ENCODE measurements at places on chromosomes 7 and 10.

DNA sequence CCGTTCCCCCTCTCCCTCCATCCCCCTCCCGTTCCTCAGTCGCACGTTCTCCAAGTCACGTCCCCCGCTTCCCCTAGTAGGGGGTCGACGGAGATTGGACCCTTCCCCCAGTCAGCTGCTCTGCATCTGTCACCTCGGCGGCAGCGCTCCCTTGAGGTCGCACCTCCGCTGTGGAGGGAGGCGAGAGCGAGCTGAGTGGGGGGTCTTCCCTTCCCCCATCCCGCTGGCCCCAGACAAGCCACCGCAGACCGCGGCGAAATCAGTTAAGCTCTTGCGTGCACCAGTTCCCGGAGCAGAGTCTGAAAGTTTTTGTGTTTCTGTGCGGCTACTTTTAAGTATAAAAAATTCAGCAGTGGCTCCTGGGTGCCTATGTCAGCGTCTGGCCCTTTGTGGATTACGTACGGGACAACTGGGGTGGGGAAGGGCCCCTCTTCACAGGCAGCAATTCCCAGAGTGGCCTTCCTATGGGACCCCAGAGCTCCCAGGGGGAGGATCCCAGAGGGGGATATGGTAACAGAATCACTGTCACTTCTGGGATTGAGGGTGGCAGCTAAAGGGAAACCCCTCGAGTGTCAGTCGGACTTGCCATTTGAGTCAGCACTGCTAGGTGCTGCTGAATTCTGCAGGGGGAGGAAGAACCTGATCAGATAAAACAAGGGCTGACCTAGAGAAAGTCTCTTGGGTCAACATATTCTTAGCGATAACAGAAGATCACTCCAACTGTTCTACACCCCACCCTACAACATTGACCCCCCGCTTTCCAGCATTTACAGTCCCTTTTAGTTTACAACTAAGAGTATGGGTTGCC, 12.5 kb upstream of the DDIT4 start:
- no peak for DNase-seq

DNA sequence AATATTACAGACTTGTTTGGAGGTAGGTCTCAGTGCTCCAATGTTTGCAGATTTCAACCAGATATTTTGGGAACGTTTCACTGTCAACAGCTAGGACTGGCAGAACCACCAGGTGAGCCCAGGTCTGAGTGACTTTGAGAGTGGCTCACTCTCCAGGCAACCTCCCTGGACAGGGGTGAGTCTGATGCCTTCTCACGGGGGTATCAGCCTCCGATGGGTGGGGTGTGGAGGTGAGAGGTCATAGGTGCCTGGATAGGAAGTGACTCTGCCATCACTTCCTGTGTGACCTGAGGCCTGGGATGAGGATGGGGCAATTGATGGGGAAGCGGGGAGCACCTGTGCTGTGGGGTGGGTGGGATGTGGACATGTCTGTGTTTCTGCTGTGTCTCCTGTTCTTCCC, 4.6 kb downstream of the AZGP1 start:
- no peak for DNase-seq

- DNase-seq: no peak
Measured at GRCh38 chr7:32532716-32533115, 37.4 kb downstream of the AVL9 start.

DNA sequence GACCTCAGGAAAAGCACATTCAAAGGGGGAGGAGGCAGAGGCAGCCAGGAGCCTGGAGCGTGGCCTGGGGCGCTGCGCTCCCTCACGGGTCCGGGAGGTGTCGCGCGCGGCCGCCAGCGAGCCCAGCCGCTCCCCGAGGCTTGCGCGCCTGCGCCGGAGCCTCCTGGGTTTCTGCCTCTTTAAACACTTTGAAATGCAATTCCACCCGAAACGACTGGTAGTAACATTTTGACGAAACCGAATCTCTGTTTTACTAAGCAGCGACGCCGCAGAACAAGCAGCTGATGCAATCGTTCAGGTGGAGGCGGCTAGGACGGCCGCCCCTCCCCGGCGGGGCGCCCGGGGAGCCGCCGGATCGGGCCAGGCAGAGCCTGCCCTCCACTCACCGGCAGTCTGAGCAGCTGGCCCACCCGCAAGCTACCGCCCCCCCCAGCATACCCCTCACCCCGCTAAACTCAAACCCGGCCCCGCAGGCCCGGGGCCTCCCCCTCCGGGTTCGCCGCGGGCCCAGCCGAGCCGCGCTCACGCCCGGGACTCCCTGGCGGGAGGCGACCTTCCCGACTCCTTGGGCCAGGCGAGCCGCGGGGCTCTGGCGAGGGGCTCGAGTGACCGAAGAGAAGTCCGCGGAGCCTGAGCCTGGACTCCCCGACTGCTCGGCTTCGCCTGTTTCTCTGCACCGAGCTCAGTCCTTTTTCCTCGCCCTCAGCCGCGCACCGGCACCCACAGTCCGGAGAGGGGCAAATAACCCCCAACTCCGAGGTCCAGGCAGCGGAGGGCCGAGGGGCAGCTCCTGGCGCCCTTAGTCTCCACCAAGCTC, 3.2 kb downstream of the MKX start:
- DNase-seq: no peak

DNA sequence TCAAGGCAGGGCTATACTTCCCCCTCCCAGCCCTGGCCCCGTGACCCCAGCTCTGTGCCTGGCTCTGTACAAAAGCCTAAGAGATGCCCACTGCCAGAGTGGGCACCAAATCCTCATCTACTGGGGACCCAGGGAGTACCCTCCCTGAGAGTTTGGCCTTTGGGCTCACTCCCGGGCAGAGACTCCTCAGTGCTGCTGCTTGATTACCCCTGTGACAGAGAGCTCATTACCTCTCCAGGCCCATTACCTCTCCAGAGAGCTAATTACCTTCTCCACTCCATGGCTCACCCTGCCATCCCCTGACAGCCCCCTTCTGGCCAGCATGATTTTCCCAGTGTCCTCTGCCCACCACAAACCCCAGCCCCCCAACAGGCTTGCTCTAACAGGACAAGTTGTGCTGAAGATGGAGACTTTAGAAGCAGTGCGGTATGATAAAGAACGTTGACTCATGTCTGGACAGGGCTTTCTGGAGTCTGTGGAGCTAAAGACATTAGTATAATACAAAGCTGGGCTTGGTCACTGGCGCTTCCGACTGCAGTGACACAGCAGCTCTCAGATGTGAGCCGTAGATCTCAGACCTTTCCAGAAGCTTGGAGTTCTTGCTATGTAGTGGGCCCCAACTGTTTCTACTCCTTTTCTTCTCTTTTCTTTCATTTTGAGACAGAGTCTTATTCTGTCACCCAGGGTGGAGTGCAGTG, 111.3 kb upstream of the KCTD7 start:
- no peak for DNase-seq

GRCh38 chr10:117929327-117930067, 117.2 kb downstream of the RAB11FIP2 start:
- DNase-seq: no peak

DNA sequence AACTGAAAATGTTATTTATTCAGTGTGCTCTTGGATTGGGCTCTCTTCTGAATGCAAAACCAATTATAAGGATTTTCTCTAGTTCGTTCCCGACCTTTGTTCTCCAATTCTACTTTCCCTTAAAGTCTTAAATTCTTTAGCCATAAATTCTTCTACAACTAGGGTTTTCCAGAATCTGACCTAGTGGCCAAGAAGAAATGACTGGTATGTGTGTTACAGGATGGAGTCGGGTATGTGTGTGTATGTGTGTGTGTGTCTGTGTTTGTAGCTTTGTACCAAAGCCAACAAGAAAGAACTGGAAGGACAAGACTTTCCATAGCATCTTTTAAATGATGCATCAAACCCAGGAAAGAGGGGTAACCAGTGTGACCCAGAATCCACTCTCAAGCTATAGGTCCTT, 25.8 kb upstream of the LEP start:
- DNase-seq: no peak

- DNase-seq: no peak
Measured at GRCh38 chr10:98667081-98667480, 220.3 kb upstream of the HPS1 start.

DNA sequence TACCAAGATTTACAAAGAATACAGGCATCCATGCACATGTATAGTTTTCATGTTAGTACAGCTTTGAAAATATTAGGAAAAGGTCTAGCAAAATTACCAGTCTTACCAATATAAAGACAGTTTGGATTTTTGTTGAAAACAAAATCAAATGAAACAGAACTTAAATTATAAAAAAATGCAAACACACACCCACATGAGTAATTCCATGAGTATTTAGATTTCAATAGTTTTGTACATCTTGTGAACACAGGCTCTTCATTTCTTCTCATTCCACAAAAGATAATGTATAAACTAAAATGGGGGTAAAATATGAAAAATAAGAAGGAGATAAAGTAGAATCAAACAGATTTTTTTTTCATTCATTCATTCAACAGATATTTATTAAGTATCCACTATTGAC, 682.2 kb upstream of the ANKRD30A start:
- no peak for DNase-seq

DNA sequence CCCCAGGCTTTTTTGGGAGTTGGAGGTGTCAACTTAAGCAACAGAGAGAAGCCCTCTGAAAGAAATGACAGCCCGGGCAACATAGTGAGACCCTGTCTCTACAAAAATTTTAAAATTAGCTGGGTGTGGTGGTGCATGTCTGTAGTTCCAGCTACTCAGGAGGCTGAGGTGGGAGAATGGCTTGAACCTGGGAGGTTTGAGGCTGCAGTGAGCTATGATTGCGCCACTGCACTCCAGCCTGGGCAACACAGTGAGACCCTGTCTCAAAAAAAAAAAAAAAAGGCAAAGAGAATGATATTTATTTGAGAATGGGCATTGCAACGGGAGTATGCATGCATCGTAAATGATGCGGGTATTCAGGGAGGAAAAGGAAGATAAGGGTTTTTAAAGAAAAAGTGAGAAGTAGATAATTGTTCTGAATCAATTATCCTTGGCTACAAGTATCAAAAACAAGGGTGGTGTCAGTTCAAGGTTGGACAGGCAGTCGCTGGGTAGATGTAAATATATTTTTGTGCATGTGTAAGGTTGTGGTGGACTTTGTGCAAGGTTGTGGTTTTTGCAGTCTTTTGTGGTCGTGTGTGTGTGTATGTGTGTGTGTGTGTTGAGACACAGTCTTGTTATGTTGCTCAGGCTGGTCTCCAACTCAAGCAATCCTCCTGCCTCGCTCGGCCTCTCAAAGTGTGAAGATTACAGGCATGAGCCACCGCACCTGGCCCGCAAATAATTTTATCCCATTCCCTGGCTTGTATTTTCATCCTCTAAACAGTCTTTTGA, 65.6 kb downstream of the COL26A1 start:
- DNase-seq: no peak

DNA sequence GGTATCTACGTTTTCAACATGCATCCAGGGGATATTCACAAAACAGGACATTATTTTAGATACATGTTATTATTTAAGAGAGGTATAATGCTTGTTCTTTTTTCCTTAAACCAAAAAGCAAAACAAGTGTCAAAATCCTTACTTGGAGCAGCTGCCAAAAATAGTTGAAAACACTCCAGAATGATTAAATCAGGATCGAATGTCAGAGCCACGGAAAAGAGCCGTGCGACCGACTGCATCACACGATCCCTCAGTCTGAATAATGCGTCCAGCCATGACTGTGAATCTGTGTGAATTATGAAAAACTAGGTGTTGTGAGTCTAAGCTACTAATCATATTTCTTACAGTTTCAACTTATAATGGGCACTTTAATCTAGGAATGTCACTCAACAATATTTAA, 126.0 kb downstream of the PARD3 start:
- DNase-seq: no peak

GRCh38 chr10:114367351-114368056, 36.8 kb downstream of the AFAP1L2 start:
- no peak for DNase-seq

DNA sequence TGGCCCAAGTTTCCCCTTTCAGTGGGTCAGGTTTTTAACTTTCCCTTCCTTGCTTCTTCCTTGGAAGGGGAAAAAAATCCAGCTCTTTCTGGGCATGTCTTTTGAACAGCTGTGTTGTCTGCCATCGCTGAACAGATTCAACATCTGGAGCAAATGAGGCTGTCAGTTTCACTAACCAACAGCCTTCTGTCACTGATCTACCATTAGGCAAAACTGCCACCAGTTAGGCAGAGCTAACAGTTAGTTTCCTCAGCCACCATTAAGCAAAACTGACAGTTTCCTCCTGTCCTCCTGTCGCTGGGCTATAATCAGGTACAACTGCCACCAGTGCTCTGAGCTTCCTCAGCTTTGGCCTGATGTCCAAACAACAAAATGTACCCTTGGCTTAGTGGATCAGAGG, 81.9 kb downstream of the NPTX2 start:
- no peak for DNase-seq

GRCh38 chr7:81408728-81409127, 361.1 kb downstream of the HGF start:
- no peak for DNase-seq
